CD4-positive, alpha-beta T cell treated with Interleukin-4 for 1 hour (primary cell): ENCODE measurements at places on chromosomes 2 and 18.

GRCh38 chr18:79527656-79528315 lies 132.1 kb downstream of the NFATC1 start:
- no peak for DNase-seq

DNA sequence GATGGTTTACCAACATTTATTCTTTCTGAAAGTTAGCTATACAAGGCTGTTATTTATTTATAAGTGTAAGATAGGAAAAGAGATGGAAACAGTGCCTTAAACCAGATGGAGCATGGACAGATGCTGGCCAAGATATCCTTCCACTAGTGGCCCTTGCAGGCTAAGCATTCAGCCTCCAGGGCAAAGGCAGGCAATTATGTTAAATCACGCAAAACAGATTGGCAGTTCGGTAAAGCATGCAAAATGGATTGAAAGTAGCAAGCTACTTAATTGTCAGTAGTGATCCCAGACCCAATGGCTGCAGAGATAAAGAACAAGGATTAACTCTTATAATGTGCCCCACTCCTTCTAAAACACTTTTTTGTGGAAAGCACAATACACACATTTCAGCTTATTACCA lies 105.4 kb upstream of the MAP4K3 start:
- DNase-seq = no peak

GRCh38 chr2:181378491-181378890 lies 78.7 kb upstream of the ITGA4 start:
- no peak for DNase-seq

GRCh38 chr2:222424276-222424728 lies at the start of gene SGPP2:
Gene SGPP2 (plus strand): TSS chr2:222424543. CDS start chr2:222424603, 60 bp downstream.
- DNase-seq = no peak

DNA sequence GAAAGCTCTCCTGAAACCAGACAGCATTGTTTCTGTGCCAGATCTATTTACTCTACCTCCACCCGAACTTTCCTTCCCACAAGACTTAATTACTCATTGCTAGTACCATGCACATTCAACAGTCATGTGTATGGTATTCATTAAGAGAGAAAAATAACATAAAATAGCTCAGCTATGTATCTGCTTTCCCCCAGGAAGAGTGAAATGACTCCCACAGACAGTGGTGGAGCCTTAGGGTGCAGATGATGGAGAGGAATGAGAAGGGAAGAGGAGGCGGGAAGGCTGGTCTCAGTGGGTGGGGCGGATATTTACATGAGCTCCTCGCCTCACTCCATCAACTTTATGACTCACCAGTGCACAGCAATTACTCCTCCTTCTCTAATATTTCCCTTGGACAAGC lies 724.5 kb downstream of the EPHA4 start:
- no peak for DNase-seq

- DNase-seq = no peak
These were observed 27.2 kb downstream of the XPO1 start for GRCh38 chr2:61510674-61511671.
